ENCODE measurements at places on chromosomes 11 and 22.

- no peak for DNase-seq
Observed at GRCh38 chr11:132051704-132052103, 681.3 kb downstream of the NTM start.

DNA sequence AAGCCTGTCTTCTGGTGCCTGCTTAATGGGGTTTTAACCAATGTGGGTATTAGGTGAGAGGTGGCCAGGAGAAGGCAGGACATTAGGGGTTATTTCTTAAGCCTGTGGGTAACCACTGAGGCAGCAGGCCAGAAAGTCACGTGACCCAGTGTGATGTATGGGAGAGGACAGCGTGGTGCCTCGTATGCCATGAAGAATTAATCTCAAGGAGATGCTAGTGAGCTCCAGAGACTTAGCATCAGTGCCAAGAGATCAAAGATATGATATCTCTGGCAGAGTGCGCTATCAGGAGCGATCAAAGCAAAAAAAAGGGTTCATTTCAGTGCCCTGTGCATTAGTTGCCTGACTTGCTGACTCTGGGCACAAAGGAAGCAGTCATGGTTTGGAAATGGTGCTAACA, 275.5 kb downstream of the KIRREL3 start:
- no peak for DNase-seq

- DNase-seq, result peak; percentile 26
Observed at GRCh38 chr11:118841469-118842242, 42.0 kb upstream of the CXCR5 start.

DNA sequence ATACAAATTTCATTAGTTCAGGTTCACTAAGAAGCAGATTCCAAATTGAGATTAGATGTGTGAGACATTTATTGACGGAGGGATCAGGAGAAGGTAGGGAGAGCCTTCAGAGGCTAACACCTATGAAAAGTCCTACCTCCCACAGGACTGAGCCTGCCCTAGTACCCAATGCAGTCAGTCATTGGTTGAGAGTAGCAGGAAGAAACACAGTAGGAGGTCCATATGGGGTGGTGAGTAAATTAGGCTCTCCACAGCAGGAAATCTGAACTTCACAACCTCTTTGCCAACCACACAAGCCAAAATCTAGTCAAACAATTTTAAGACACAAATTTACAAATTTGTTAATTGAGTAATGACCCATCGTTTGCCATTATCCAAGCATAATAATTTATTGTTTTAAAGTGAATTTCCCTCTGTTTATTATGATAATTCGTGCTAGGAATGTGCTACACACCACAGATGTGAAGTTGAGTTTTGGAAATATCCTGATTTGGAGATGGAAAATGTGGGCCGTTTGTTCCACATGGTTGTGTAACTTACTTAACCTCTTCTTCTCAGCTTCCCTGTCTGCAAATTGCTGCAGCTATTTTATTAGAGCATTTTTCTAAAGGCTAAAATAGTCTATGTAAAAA, 542.1 kb downstream of the ETS1 start:
- no peak for DNase-seq

DNA sequence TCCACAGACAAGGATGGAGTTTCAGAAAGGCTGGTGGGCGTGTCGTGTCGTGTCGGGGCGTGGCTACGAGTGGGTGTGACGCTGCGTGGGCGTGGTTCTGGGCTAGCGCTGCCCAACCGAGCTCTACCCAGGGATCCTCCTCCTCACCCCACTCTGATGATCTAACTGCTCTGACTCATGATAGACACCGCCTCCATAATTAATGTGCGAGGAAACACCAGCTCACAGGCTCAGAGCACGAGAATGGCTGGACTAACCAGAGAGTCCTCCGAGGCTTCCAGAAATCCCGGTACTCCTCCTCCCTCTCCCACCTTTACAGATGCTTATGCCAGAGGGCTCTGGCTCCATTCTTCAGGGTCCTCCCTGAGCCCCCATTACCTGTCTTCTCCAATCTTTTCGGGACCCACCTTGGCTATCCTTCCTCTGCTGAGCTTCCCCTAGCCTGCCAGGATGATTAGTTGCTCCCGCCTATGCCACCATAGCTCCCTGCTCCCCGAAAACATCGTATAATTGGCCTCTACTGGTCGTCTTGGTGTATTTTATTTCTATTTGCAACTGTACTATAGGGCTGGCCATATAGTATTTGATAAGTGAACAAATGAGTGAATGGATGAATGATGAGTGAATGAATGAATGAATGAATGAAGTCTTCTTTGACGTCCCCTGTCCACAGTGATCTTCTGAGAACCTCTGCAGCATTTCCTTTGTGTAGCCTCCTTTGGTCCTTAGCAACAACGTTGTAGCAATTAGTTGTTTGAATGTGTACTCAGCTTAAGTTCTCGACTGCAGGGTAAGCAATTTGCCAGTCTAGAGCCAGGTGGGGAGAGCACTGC, 21.7 kb downstream of the TMPRSS13 start:
- DNase-seq, result peak; percentile 37

- no peak for DNase-seq
Observed at GRCh38 chr22:44413211-44413610, 84.8 kb downstream of the RTL6 start.

- DNase-seq, result no peak
Observed at GRCh38 chr11:60905551-60906113, 753 bp downstream of the PRPF19 start.

- no peak for DNase-seq
Observed at GRCh38 chr11:35182317-35182939, 43.5 kb downstream of the CD44 start.

- no peak for DNase-seq
Observed at GRCh38 chr22:46390652-46391301, 55.3 kb downstream of the TRMU start.

GRCh38 chr11:132125988-132126871, 755.8 kb downstream of the NTM start:
- no peak for DNase-seq

GRCh38 chr22:29306175-29306834, at the start of gene GAS2L1:
Gene GAS2L1, plus strand, starts transcription at chr22:29306650. Its CDS starts 1,456 bp downstream, at chr22:29308106.
- DNase-seq, result peak; percentile 23

GRCh38 chr22:23695141-23695540, 4.3 kb downstream of the RGL4 start:
- no peak for DNase-seq

- no peak for DNase-seq
Observed at GRCh38 chr11:65719871-65720210, 757 bp downstream of the RNASEH2C start.

- no peak for DNase-seq
Observed at GRCh38 chr11:76025068-76025467, 181.2 kb downstream of the WNT11 start.

GRCh38 chr11:62546929-62547625, 471 bp upstream of the AHNAK start:
- no peak for DNase-seq

Data from T-helper 9 cell (primary cell).